ENCODE measurements at places on chromosomes 16 and 17. TPM values are rescaled to one million over a fixed set of nuclear protein-coding genes. Genes with fewer than 3 reads are reported as not detected.

Gene HEXD
- total RNA-seq, result 13.1 TPM

Gene CACNB1
- 18.9 TPM for total RNA-seq

Gene AFMID
- total RNA-seq, result 37.4 TPM

Gene C17orf113
- 2.4 TPM for total RNA-seq

Gene CCT6B
- 2.9 TPM for total RNA-seq

DNA sequence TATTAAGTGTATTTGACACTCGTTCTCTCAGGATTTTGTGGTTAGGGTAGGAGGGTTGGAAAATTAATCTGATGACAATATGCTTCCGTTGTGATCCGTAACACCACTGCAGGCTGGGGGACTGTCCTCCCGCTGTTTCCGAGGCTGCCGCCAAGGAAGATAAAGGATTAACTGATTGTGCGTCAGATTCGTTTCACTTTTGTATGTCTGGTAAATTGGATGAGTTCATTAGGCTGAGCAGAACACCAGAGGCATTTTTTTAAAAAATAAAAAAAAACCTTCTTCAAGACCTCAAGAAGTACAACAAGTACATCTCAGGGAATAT lies 486.7 kb upstream of the SALL1 start:
- peak; percentile 90 for ATAC-seq

DNA sequence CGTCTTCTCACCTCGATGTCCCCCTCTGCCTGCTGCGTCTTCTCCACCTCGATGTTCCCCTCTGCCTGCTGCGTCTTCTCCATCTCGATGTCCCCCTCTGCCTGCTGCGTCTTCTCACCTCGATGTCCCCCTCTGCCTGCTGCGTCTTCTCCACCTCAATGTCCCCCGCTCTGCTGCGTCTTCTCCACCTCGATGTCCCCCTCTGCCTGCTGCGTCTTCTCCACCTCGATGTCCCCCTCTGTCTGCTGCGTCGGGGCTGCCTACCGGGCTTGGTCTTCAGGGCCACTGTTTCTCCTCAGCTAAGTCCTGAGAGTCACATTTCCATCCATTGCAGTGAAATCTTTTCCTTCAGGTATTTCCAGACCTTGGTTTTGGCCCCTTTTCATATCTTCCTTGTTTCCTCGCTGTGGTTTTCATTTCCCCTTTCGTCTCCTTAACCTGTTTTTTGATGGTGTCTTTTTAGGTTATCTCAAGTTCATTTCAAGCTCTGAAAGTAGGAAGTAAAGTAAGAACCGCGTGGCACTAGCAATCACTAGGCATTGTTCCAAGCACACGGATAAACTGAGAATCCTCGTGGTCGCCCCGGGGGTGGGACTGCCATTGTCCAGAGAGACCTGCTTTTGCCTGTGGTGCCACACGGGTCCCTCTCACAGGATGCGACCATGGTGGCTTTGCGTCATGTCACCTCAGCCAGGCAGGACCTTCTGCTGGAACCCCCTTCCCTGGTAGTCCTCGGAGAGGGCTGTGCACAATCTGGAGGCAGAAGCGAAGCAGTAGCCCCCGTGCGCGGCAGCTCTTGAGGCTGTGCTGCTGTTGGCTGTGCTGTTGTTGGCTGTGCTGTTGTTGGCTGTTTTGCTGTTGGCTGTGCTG lies 9.5 kb upstream of the ZNF750 start:
- ATAC-seq, result no peak

DNA sequence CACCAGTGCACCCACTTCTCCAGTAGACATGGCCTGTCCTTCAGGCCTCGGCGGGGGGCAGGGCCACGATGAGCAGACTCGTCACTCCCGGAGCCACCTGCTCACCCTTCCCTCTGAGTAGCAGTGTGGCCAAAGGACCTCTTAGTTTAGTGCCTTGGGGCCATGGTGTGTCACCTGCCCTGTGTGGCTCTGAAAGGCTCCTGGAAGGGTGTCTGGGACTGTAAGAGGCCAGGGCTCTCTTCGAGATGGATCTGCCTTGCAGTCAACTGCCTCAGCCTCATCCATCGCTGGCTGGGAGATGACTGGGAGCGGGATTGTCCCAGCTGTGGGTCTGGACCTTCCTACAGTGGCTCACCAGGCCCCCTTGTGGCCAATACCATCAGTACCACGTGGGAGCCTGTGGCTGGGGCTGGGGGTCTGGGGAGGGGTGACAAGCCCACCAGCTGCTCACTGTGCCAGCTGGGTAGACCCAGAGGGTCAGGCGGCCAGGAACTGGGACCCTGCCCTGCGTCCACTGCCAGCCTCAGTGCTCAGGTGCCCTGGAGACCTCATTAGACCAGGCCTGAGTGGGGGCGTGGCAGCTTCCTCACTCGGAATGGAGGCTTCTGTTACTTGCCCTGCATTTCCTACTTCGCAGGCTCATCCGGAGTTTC lies 133.4 kb downstream of the OR1D5 start:
- peak; percentile 41 for ATAC-seq

- ATAC-seq, result peak; percentile 81
Observed at GRCh38 chr16:19167710-19168370, at the start of gene SYT17. Gene SYT17, plus strand, starts transcription at chr16:19168240. Its CDS starts 407 bp downstream, at chr16:19168647.

DNA sequence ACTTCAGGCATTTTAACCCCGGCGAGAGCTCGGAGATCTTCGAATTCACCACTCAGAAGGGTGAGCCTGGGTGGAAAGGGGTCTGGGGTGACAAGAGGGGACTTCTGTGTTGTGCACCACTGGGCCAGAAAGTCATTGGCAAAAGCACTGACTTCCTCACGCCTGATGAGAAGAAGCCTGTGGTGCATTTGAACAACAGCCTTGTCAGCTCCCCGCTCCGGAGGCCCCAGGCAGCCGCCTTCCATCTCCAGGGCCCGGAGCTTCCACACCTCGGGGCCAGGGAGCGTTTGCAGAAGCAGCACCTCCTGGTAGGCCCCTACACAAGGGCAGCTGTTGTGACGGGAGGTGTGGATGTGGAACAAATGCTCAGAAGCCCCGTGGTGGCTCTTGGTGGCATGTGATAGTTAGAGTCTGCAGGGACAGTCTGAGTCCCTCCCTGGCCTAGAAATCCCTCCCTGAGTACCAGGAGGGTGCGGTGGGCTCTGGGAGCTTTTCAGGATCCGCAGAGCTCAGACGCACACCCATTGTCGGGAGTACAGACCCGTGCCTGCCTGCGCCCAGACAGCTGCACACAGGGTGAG lies 9.7 kb downstream of the CACNG1 start:
- no peak for ATAC-seq

DNA sequence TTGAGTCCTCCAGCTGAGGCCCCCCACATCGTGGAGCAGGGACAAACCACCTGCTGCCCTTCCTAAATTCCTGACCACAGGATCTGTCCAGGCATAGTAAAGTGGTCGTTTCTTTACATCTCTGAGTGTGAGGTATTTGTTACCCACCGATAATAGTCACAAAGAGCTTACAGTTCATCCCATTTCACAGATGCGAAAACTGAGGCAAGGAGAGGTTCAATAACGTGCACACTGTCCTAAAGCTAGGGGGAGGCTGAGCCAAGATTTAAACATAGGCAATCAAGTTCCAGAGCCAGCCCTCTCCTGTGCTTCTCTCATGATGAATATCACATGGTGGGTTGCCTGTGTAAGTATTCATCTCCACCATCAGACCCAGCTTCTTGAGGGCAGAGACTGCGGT lies 135.4 kb downstream of the CCT6B start:
- no peak for ATAC-seq

GRCh38 chr16:23496821-23497542 lies 13.3 kb downstream of the GGA2 start:
- peak; percentile 87 for ATAC-seq

- no peak for ATAC-seq
Observed at GRCh38 chr17:29760279-29761039, 137.7 kb upstream of the CORO6 start.

- no peak for ATAC-seq
Observed at GRCh38 chr16:1874854-1875253, 2.9 kb upstream of the MEIOB start.

GRCh38 chr17:73943416-73944110 lies 259.9 kb upstream of the RPL38 start:
- ATAC-seq, result no peak

DNA sequence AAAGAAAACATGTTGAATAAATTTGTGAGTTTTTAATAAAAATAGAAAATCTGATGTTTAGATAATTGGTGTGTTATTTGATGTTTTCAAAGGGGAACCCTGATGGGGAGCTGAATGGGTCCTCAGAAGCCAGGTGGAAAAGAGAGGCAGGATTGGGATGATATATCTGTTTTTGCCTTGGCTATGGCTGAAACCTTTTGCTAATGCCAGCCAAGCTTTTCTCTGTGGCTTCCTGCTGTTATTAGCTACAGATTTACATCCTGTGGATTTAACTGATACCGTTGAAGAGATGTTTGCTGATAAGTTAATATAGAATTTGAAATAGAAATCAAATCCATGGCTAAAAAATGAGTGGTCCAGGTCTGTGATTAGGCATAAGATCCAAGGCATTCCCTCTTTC lies 4.2 kb upstream of the AATF start:
- no peak for ATAC-seq

GRCh38 chr17:15287538-15288267 lies 22.6 kb upstream of the PMP22 start:
- ATAC-seq, result no peak

Data from motor neuron (in vitro differentiated cells).